ENCODE measurements at places on chromosomes 7 and 10.

- H3K27ac ChIP-seq, result no peak overlapping the region
- no peaks in the 10 kb centered on the region for H3K4me1 ChIP-seq
- no peak overlapping the region for H3K4me3 ChIP-seq
Measured at GRCh38 chr7:43006008-43006407, 73.8 kb downstream of the MRPL32 start.

DNA sequence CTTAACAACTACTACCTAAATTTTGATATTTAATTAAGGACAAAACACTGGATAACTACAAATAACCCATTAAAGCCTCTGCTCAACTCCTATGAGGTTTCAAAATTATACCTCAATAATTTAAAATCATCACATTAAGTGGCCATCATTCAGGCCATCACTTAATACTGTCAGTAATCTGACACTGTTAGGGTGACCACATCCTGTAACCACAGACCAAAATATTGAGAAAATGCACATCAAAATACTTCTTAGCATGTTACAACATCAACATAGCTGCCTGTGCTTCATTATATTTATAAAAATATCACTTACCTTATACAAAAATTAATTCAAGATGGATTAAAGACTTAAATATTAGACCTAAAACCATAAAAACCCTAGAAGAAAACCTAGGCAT is 23.3 kb downstream of the SEM1 start:
- no peak overlapping the region for H3K27ac ChIP-seq
- no peaks in the 10 kb centered on the region for H3K27me3 ChIP-seq
- peak; percentile 50 for DNase-seq
- peaks cover 7% of the 10 kb centered on the region for H3K36me3 ChIP-seq
- H3K4me3 ChIP-seq, result no peak overlapping the region
- peaks cover 13% of the 10 kb centered on the region for H3K4me1 ChIP-seq

DNA sequence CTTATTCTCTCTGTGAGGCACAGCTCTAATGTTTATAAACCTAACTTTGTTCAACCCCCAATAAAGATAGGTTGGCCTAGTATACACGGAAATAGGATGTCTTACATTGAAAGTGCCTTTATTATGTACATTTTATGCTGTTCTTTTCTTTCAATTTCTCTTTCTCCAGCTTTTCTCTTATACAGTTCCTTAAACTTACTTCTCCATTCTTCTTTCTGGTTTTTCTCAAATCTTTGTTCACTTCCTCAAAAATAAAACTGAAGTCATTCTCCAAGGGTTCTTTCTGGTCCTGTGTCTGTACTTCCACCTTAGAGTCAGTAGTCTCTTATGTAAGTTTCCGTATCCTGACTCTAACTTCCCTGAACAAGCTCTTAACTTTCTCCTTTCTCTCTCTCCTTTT is 29.2 kb upstream of the NAMPT start:
- H3K4me3 ChIP-seq, result no peak overlapping the region
- DNase-seq, result peak; percentile 36
- H3K4me1 ChIP-seq, result no peaks in the 10 kb centered on the region
- H3K27me3 ChIP-seq, result no peaks in the 10 kb centered on the region

DNA sequence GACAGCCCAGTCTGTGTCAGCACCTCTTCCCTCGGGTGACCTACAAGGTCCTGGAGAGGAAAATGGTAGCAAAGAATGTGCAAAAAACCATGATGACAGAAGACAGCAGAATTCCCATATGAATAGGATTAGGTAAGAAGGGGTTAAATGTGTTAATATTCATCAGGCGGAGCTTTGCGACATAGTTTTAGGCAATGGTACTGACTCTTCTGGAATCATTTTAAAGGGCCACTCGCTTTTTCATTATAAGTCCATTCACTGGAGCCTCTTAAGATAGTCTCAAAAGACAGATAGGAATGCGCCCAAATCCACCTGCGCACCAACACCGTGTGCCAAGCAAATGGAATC is 38.2 kb downstream of the DLG5 start:
- H3K27ac ChIP-seq, result no peak overlapping the region
- no peaks in the 10 kb centered on the region for H3K36me3 ChIP-seq

- no peak overlapping the region for H3K4me3 ChIP-seq
- H3K4me1 ChIP-seq, result no peaks in the 10 kb centered on the region
- H3K36me3 ChIP-seq, result peaks cover 26% of the 10 kb centered on the region
- H3K27ac ChIP-seq, result no peak overlapping the region
- H3K27me3 ChIP-seq, result no peaks in the 10 kb centered on the region
Measured at GRCh38 chr7:108503112-108504026, 22.6 kb downstream of the PNPLA8 start.

GRCh38 chr10:122126763-122127659 is 138.0 kb downstream of the TACC2 start:
- no peak overlapping the region for H3K4me3 ChIP-seq
- no peaks in the 10 kb centered on the region for H3K27me3 ChIP-seq
- DNase-seq, result no peak
- no peaks in the 10 kb centered on the region for H3K4me1 ChIP-seq
- no peak overlapping the region for H3K27ac ChIP-seq

GRCh38 chr7:117230276-117231046 is 92.4 kb downstream of the WNT2 start:
- H3K4me1 ChIP-seq, result no peaks in the 10 kb centered on the region
- H3K36me3 ChIP-seq, result peaks cover 4% of the 10 kb centered on the region
- DNase-seq, result no peak
- H3K27ac ChIP-seq, result no peak overlapping the region

GRCh38 chr7:111413739-111414138 is 148.6 kb downstream of the IMMP2L start:
- H3K4me1 ChIP-seq, result peaks cover 3% of the 10 kb centered on the region
- DNase-seq, result no peak
- no peaks in the 10 kb centered on the region for H3K36me3 ChIP-seq
- no peaks in the 10 kb centered on the region for H3K27me3 ChIP-seq
- H3K27ac ChIP-seq, result no peak overlapping the region

DNA sequence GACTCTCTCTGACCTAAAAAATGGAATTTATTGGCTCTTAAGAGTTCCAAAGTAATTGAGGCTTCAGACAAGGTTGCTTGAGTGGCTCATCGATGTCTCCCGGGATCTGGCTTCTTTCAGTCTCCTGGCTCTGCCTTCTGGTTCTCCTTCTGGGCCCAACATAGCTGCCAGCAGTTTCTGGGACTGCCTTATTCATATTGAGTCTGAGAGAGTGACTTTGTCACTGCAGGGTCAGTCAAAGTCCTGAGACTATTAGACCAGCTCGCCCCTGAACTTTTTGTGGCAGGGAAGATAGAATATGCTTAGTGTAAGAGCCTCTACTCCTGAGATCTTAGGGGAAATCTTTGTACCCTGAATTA is 94.0 kb downstream of the MMRN2 start:
- no peak overlapping the region for H3K4me3 ChIP-seq
- H3K4me1 ChIP-seq, result no peaks in the 10 kb centered on the region
- H3K36me3 ChIP-seq, result no peaks in the 10 kb centered on the region
- peaks cover 11% of the 10 kb centered on the region for H3K27me3 ChIP-seq
- DNase-seq, result no peak

- DNase-seq, result no peak
- H3K4me1 ChIP-seq, result no peaks in the 10 kb centered on the region
- no peak overlapping the region for H3K4me3 ChIP-seq
- H3K27ac ChIP-seq, result no peak overlapping the region
- peaks cover 4% of the 10 kb centered on the region for H3K36me3 ChIP-seq
- no peaks in the 10 kb centered on the region for H3K27me3 ChIP-seq
Measured at GRCh38 chr10:125797994-125798662, 22.5 kb upstream of the MMP21 start.

GRCh38 chr7:105685161-105685560 is 103.9 kb upstream of the EFCAB10 start:
- no peaks in the 10 kb centered on the region for H3K4me1 ChIP-seq
- H3K27ac ChIP-seq, result no peak overlapping the region
- H3K36me3 ChIP-seq, result no peaks in the 10 kb centered on the region
- H3K4me3 ChIP-seq, result no peak overlapping the region
- no peak for DNase-seq

- DNase-seq, result no peak
- no peak overlapping the region for H3K4me3 ChIP-seq
- peaks cover 11% of the 10 kb centered on the region for H3K4me1 ChIP-seq
- H3K27me3 ChIP-seq, result no peaks in the 10 kb centered on the region
Measured at GRCh38 chr10:48552946-48553564, 51.8 kb downstream of the ARHGAP22 start.

DNA sequence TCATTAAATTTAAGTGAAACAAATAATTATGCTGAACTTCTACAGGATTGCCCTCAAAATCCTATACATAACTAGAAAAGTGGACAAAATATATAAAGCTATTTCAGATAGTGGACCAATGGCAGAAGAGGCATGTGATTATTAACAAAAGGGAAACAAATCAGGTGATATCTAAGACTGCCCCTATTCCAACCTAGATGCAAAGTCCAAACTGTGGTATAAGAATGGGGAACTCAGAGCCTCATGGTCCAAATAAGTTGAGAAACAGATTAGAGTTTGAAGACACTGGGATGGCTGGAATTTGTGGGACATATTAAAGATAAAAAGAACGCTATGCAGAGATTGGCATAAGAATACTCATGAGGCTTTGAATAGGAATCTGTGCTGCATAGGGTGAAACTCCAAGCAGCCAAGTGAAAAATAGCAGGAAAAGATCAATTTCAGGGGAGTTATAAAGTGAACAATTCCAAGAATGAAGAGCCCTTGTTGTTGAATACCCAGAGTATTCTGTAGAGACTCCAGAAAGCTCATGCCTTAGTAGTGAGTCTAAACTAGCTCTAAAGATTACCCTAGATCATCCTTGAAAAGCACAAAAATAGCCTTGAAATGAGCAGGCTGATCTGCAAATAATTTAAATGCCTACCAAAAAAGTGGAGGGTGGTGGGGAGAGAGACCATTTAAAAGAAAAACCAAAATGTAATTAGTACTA is 152.4 kb downstream of the IMMP2L start:
- DNase-seq, result no peak
- no peaks in the 10 kb centered on the region for H3K36me3 ChIP-seq
- H3K27me3 ChIP-seq, result no peaks in the 10 kb centered on the region
- H3K4me1 ChIP-seq, result no peaks in the 10 kb centered on the region

DNA sequence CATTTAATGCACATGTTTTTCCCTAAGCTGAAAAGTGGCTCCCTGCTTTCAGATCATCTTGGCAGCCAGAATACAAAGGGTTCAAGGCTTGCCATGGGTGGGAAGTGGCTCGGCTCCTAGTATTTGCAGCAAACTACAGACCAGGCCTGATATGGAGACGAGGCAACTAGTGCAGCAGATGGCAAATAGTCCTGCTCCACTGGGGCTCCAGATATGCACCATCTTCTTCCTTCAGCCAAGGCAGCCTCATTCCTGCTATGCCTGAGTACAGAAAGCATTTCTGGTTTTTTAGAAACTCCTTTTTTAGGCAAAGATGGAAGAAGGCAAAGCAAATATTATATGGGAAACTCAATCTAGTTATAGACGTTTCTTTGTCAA is 23.9 kb downstream of the LRRC4 start:
- no peaks in the 10 kb centered on the region for H3K27me3 ChIP-seq
- no peaks in the 10 kb centered on the region for H3K4me1 ChIP-seq
- DNase-seq, result no peak
- H3K27ac ChIP-seq, result no peak overlapping the region

DNA sequence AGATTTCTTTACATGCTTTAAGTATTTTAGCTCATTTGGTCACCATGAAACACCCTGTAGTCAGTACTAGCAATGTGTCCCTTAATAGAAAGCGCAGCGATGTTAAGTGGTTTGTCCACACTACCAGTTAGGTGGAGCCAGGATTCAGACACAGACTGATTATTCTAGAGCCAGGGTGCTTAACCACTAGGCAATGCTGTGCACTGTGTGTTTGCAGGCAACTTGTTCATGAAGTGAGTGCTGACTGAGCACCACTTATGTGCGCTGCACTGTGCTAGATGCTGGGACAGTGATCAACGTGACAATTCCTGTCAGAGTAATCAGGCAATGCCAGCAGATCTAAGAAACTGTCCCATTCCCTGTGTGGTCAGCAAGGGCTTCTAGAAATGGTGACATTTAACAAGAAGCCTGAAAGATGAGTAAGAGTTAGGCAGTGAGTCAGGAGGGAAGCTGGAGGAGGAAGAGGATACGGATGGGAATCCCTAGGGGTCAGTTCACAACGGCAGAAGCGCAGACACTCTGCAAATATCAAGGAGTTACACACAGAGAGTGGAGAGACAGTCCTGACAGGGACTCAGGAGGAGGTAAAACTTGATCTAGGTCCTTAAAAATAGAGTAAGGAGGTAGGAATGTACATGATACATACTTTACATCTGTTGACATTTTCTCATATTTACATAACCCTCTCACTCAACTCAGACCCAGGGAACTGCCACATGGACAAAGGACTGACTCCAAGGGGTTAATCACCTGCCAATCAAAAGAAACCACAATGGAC is 69.7 kb upstream of the EGR2 start:
- H3K4me3 ChIP-seq, result no peak overlapping the region
- H3K36me3 ChIP-seq, result no peaks in the 10 kb centered on the region
- no peak overlapping the region for H3K27ac ChIP-seq
- peaks cover 4% of the 10 kb centered on the region for H3K27me3 ChIP-seq
- no peaks in the 10 kb centered on the region for H3K4me1 ChIP-seq

- H3K27ac ChIP-seq, result no peak overlapping the region
- no peak for DNase-seq
- H3K27me3 ChIP-seq, result no peaks in the 10 kb centered on the region
- H3K4me3 ChIP-seq, result no peak overlapping the region
- peaks cover 44% of the 10 kb centered on the region for H3K4me1 ChIP-seq
Measured at GRCh38 chr7:142568435-142569097, 180.7 kb upstream of the PRSS1 start.

DNA sequence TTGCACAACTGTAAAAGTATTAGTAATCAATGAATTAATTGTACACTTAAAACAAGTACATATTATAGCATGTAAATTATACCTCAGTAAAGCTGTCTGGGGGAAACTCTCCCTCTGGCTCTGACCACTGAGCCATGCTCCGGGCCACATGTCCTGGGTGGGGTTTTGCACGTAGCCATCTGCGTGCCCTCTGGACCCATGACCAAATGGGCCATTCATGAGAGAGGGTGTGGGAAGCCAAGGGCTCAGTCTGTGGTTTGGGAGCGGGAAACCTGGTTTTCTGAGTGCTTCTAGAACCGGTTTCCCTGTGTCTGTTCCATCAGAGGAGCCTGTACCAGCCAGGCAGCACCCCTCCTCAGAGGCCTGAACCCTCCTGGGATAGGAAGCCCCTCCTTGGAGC is 143.2 kb downstream of the SH3PXD2A start:
- no peak overlapping the region for H3K4me3 ChIP-seq
- no peaks in the 10 kb centered on the region for H3K4me1 ChIP-seq
- H3K27ac ChIP-seq, result no peak overlapping the region
- no peaks in the 10 kb centered on the region for H3K36me3 ChIP-seq
- no peaks in the 10 kb centered on the region for H3K27me3 ChIP-seq
- DNase-seq, result no peak

- H3K4me1 ChIP-seq, result no peaks in the 10 kb centered on the region
- no peaks in the 10 kb centered on the region for H3K36me3 ChIP-seq
- H3K27ac ChIP-seq, result no peak overlapping the region
- DNase-seq, result no peak
- no peak overlapping the region for H3K4me3 ChIP-seq
- H3K27me3 ChIP-seq, result peaks cover 2% of the 10 kb centered on the region
Measured at GRCh38 chr7:115271332-115272235, 349.7 kb downstream of the MDFIC start.

DNA sequence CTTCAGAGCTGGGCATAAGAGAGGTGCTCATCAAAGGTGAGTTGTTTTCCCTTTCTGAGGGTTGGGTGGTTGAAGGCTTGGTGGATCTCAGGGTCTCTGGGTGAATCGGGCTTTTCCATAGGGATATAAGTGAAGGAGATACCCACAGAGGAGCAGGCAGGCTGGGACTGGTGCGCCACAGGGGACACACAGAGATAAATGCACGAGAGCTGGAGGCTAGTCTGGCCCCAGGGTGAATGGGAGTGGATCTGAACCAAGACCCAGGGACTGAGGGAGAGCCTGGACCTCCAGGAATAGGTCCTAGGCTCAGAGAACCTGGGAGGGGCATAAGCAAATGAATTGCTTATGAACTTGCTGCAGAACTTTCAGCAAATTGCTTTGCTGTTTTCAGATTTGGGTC is 61.5 kb downstream of the LRRC18 start:
- H3K4me3 ChIP-seq, result no peak overlapping the region
- H3K27ac ChIP-seq, result no peak overlapping the region
- peaks cover 44% of the 10 kb centered on the region for H3K36me3 ChIP-seq
- no peaks in the 10 kb centered on the region for H3K4me1 ChIP-seq
